ENCODE measurements at places on chromosomes 1 and 21.
A peak's percentile ranks its signal among the peaks of the same experiment; 100 is the strongest.

- no peak for DNase-seq
Observed at GRCh38 chr1:217563179-217563578, 67.7 kb downstream of the GPATCH2 start.

DNA sequence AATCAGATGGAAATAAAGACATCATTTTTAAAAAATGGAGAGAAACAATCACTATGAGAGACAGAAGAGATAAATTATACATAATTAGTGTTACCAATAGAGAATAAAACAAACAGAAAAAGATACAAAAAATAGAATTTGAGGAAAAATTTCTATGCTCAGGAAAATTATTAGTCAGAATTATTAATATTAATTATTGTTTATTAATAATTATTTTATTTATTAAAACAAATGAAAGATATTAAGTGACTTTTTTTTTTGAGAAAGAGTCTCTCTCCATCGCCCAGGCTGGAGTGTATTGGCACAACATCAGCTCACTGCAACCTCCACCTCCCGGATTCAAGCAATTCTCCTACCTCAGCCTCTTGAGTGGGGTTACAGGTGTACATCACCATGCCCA lies 299.8 kb upstream of the NR5A2 start:
- no peak for DNase-seq

- no peak for DNase-seq
Observed at GRCh38 chr1:40755067-40755466, 28.5 kb upstream of the KCNQ4 start.

DNA sequence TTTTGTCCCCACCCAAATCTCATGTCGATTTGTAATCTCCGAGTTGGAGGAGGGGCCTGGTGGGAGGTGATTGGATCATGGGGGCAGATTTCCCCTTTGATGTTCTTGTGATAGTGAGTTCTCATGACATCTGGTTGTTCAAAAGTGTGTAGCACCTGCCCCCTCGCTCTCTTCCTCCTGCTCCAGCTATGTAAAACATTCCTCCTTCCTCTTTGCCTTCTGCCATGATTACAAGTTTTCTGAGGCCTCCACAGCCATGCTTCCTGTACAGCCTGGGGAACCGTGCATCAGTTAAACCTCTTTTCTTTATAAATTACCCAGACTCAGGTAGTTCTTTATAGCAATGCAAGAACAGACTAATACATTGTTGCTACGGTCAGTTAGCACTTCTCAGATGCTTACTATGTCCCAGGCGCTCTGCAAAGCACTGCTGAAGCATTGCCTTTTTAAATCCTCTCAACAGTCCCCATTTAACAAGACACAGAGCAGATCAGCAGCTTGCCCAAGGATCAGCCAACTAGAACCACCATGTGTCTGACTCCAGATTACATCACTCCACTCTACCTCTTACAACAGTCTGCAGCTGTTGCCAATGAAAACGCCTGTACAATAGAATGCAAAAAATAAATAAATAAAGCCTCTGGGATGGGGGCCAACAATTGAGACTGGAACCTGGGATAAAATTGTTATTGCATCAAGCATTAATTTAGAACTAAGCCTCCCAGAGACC lies 52.4 kb upstream of the USP1 start:
- DNase-seq: peak; percentile 18

DNA sequence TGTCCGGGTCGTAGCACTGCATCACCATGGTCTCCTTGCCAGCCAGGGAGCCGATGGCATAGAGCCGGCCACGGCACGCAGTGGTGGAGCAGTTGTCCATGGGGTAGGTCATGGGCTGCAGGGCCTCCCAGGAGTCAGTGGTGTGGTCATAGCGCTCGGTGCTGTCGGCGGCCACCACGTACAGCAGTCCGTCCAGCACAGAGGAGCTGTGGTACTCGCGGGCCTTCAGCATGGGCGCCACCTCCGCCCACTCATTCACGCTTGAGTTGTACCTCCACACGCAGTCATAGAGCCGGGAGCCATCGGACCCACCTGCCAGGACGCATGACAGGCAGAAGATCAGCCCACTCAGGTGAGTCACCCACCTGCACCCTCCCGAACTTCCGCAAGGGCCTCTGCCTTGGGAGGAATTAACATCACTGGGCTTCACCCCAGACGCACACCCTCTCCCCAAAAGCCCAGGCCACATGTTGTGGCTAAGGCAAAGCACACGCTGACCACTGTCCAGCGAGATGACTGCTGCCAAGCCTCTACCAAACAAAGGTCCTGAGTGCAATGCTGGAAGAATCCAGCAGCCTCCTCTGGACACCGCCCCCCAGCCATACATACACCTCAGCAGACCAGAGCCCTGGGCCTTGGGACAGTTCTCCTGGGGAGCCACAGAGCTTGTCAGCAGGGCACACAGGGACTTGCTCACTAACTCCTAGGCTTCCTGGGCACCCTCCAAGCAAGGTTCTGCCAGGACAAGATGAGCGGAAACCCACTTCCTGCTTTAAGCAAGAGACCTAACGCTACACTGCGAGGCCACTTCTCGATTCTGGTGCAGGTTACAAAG lies 3.3 kb downstream of the KLHL21 start:
- no peak for DNase-seq

GRCh38 chr21:36613059-36613458 lies 85.9 kb upstream of the SIM2 start:
- no peak for DNase-seq

- no peak for DNase-seq
Observed at GRCh38 chr1:239997515-239998311, 94.0 kb upstream of the FMN2 start.

GRCh38 chr1:156859523-156860112 lies 701 bp upstream of the INSRR start:
- peak; percentile 82 for DNase-seq

- no peak for DNase-seq
Observed at GRCh38 chr1:192545896-192546521, 29.6 kb upstream of the RGS1 start.
